ENCODE measurements at places on chromosomes 11 and 22. TPM values are rescaled to one million over a fixed set of nuclear protein-coding genes. Genes with fewer than 3 reads are reported as not detected.

SCO2 gene
- 0.98 TPM for total RNA-seq

CAPN5 gene
- total RNA-seq, result 12.3 TPM

SMIM35 gene
- total RNA-seq, result not detected

B4GALNT4 gene
- total RNA-seq, result 67.6 TPM

POU2AF1 gene
- total RNA-seq, result under 0.01 TPM

NXPE1 gene
- not detected for total RNA-seq

KCNJ5 gene
- 0.49 TPM for total RNA-seq

TMEM191B gene
- 2.2 TPM for total RNA-seq

ZNF214 gene
- 10.1 TPM for total RNA-seq

RFPL3 gene
- not detected for total RNA-seq

NAALADL1 gene
- total RNA-seq, result 1.5 TPM

TREH gene
- not detected for total RNA-seq

OR52E6 gene
- total RNA-seq, result not detected

OR5B21 gene
- not detected for total RNA-seq

GLB1L2 gene
- total RNA-seq, result 0.98 TPM

ZNF70 gene
- total RNA-seq, result 4.4 TPM

TMEM135 gene
- total RNA-seq, result 31.0 TPM

CBLIF gene
- total RNA-seq, result not detected

PGA3 gene
- total RNA-seq, result 0.49 TPM

H19 gene
- 6.6 TPM for total RNA-seq

RASL10A gene
- total RNA-seq, result 4.9 TPM

UPB1 gene
- total RNA-seq, result 0.25 TPM

CELSR1 gene
- total RNA-seq, result 3.9 TPM

REXO2 gene
- total RNA-seq, result 34.7 TPM

MOGAT2 gene
- total RNA-seq, result 0.25 TPM

TSKU gene
- 6.4 TPM for total RNA-seq

BACE1-AS gene
- 6.9 TPM for total RNA-seq

PNPLA5 gene
- total RNA-seq, result 0.25 TPM

CTSF gene
- total RNA-seq, result 46.2 TPM

MAPK8IP2 gene
- total RNA-seq, result 70.3 TPM

IFITM5 gene
- total RNA-seq, result not detected

MYO7A gene
- 0.49 TPM for total RNA-seq

ZBED5 gene
- 61.7 TPM for total RNA-seq

AP2A2 gene
- 39.8 TPM for total RNA-seq

CEP164 gene
- total RNA-seq, result 11.8 TPM

PSMA1 gene
- 95.1 TPM for total RNA-seq

TCN1 gene
- not detected for total RNA-seq

SCT gene
- not detected for total RNA-seq

LUZP2 gene
- 27.0 TPM for total RNA-seq

MS4A4E gene
- not detected for total RNA-seq

ART1 gene
- not detected for total RNA-seq

KIRREL3 gene
- total RNA-seq, result 19.7 TPM

ADAMTS8 gene
- total RNA-seq, result 2.0 TPM

SCGB1C1 gene
- not detected for total RNA-seq

SYNGR1 gene
- total RNA-seq, result 53.8 TPM

TEX54 gene
- total RNA-seq, result not detected

OR5A1 gene
- total RNA-seq, result not detected

C11orf86 gene
- total RNA-seq, result not detected

IPO7 gene
- 245 TPM for total RNA-seq

P2RY6 gene
- under 0.01 TPM for total RNA-seq

PDE3B gene
- 21.1 TPM for total RNA-seq

Measured in temporal lobe (tissue), 4 donors.